ENCODE measurements at places on chromosomes 7 and 10.

GRCh38 chr7:140263277-140263676 is 86.5 kb upstream of the KDM7A start:
- DNase-seq = no peak

GRCh38 chr10:44383749-44384600 is 922 bp downstream of the CXCL12 start:
- no peak for DNase-seq

DNA sequence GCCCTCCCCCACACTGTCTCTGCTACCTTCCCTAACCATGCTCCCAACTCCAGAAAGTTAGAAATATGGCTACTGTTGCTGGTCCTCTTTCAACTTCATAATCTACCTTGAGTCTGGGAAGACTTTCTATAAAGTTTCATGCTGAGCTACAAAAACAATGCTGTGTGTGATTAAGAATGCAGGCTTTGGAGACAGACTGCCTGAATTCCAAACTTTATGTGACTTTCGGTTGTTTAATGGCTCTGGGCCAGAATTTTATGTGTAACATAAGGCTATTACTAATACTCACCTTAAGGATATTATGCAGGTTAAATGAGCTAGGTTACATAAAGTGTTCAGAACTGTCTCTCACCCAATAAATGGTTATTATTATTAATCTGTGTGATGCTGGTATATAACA is 19.1 kb downstream of the BET1 start:
- no peak for DNase-seq

GRCh38 chr7:152354061-152354460 is 81.7 kb downstream of the KMT2C start:
- DNase-seq = no peak
